ENCODE measurements at places on chromosomes 3 and 15.

- DNase-seq: peak; percentile 31
These were observed 36.9 kb downstream of the RFTN1 start for GRCh38 chr3:16476636-16477035.

DNA sequence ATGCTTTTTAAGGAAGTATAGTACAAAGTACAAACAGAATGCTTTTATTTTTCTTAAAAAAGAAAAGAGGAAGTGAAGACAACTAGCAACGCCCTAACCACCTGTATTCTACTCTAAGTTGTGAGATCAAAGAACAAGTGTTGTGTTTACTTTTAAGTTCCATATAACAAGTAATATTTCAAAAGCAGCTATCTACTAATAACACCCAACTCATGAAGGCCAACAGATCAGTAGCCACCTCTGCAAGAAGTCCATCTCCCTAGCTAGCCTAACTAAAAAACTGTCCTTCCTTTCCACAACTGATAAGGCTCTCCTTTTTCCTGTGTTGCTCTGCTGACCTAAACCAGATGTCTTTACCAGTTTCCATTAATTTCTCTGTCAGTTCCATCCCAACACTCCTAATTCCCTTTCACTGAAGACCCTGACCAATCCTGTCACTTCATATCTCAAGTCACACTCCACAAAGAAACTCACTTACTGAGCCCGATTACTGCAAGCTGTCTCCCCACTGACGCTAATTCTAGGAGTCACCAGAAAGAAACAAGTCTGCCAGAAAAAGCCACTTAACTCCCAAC lies 26.9 kb downstream of the PHC3 start:
- DNase-seq: no peak

GRCh38 chr3:41018855-41019254 lies 180.4 kb upstream of the CTNNB1 start:
- no peak for DNase-seq

DNA sequence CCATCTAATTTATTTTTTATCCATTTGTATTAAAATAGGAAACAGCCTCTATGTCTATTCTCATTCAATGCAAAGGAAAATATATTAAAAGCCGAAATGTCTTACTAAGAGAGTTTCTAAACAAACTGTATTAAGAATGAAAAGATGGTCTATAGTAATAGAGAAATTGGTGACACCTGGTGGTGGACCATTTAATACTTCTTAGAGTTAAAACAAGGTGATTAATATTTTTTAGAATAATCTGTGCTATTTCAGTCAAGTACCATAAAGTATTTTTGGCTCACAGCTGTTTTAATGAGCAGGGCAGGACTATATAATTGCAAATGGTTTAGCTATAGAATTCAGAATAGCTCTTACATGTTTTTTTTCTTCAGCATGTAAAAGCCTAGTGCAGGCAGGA lies 55.7 kb downstream of the SYNPR start:
- no peak for DNase-seq

- DNase-seq: no peak
These were observed 4.4 kb downstream of the PCOLCE2 start for GRCh38 chr3:142884531-142884930.

GRCh38 chr3:156978481-156978961 lies 152.4 kb downstream of the LEKR1 start:
- DNase-seq: no peak

DNA sequence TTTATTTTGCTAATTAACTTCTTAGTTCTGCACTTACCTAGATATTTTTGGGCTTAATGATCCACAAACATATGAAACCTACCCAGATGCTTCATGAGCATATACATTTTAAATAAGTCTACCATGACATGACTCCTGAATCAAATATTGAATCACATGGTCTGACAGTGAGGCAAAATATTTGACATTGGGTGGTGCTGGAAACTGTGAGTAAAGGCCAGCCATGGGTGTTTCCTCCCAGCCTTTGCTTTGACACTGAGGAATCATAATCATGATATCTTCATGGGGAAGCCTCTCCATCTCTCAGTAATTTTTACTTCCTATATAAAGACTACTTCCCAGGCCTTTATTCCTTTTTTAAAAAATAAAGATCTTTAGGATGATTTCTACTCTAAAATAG lies 22.8 kb upstream of the SSR3 start:
- no peak for DNase-seq

- DNase-seq: no peak
These were observed 14.3 kb downstream of the CEP152 start for GRCh38 chr15:48796521-48796920.

DNA sequence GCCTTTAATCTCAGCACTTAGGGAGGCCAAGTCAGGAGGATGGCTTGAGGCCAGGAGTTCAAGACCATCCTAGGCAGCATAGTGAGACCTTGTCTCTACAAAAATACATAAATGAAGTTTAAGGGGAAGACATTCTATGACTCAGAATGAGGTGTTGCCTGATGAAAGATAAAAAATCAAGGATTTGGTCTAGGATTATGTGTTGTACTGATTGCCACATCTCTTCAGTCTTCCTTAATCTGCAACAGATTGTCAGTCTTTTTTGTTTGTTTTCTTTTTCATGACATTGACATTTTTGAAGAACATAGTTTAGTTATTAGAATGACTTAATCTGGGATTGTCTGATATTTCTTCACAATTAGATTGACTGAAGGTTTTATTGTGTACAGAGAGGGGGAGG lies 26.3 kb upstream of the DPPA4 start:
- DNase-seq: no peak

DNA sequence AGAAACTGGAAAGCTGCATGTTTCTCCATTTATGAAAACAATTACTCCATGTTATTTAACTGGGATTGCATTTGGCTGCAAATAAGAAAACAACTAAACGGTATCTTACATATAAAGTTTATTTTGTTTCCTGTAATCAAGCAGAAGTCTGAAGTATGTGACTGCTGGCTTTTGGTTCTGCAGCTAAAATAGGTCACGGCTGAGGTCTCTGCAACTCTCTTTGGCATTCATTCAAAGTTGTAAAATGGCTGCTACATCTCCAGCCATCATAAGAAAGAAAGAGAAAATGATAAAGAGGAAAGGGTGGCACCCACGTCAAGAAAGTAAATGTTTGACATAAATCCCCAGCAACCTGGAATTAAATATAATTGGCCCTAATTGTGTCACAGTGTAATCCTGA lies 406.1 kb downstream of the TBC1D5 start:
- DNase-seq: no peak

DNA sequence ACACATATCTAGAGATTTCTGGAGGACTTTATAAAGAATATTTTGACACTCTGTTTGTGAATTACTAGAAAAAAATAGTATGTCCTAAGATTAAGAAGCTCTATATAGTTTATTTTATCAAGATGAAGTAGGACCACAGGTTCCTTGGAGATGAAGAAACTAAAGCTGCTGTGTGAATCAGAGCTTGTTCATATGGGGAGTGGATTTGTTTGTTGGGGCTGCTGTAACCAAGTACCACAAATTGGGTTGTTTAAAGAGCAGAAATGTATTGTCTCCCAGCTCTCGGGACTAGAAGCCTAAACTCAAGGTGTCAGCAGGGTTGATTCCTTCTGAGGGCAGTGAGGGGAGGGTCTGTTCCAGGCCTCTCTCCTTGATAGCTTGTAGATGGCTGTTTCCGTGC lies 270.6 kb upstream of the UMPS start:
- DNase-seq: no peak

DNA sequence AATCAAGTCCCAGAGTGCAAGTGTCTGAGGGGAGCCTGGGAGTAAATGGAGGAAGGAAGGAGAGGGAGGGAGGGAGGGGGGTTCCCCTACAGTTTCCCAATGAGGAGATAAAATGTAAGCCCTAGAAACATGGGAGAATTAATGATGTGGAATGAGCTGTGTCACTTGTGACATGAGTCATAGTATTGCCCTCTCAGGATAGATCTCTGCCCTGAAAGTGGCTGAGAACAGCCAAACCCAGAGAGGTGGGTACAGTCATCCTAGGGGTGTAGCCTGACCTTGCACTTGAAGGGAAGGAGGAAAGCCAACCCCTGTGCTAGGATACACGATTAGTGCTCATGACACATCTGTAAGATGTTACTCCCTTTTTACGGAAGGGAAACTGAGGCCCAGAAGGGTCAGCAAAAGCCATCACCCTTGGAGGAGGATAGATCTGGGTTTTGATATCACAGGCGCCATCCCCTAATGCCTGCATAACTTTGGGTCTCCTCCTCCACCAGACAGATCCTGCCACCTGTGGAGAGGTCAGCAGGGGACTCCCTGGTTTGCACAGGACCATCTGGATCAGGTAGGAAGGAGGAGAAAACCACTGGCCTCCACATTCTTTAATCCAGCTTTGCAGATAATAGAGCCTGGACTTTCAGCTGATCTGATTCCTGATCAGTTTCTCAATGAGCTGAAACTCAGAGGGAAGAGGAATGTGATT lies 23.1 kb upstream of the USP3 start:
- DNase-seq: peak; percentile 88

- no peak for DNase-seq
These were observed 207.1 kb downstream of the PTPRG start for GRCh38 chr3:61768284-61769037.

DNA sequence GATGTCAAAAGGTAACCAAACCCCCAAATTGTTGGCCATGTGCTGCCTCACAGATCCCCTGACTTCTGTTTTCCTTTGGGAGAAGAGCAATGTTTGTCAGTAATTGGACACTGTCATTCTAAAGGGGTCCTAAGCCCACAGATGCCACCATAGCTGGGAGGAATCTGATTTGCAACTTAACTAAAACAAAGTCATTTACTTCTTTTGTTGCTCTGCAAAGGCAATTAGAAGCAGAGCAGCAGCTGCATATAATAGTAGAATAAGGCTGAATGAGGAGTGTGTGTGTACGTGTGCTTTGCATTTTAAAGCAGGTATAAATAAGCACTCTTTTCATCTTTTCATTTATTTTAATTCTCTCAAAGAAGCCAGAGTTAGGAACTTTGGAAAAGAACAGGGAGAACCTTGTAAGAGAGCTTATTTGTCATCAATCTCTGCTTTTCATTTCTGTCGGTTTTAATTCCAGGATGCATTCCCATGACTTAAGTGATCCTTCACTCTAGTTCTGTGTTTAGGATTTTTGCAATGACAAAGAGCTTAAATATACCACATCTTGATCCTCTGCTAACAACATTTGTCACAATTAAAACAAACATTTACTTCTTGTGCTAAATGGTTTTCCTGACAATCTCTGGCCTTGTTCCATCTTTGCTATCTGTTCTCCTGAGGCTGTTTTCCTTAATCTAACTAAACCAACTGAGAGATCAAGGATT lies 530.2 kb upstream of the CBLB start:
- DNase-seq: no peak

- DNase-seq: no peak
These were observed 153.8 kb downstream of the IGF1R start for GRCh38 chr15:98802187-98802586.

GRCh38 chr15:42102646-42103235 lies 8.4 kb upstream of the PLA2G4D start:
- no peak for DNase-seq

GRCh38 chr3:113252553-113252952 lies 41.2 kb downstream of the BOC start:
- no peak for DNase-seq

- no peak for DNase-seq
These were observed 57.9 kb downstream of the CCDC33 start for GRCh38 chr15:74294010-74294409.

- no peak for DNase-seq
These were observed 36.0 kb downstream of the TIGIT start for GRCh38 chr3:114329823-114330222.

DNA sequence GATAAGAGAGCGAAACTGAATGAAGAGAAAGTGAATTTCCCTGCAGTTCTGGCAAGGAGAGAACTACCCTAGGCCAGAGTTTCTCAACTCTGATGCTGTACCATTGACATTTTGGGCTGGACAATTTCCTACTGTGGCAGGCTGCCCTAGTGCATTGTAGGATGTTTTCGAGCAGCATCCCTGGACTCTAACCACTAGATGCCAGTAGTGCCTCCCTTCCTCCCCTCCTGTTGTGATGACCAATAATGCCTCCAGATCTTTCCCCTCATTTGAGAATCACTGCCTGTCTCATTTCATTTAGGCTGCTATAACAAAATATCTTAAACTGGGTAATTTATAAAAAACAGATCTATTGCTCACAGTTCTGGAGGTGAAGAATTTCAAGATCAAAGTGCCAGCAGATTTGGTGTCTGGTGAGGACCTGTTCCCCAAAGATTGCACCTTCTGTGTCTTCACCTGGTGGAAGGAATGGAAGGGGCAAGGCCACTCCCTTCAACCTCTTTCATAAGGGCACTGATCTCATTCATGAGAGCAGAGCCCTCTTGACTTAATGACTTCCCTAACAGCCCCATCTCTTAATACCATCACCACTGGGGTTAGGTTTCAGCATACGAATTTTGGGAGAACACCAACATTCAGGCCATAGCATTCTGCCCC lies 188.9 kb upstream of the MEIS2 start:
- DNase-seq: no peak

- DNase-seq: no peak
These were observed 22.7 kb upstream of the ATP1B3 start for GRCh38 chr3:141853629-141854168.

- no peak for DNase-seq
These were observed 127.5 kb downstream of the OSBPL10 start for GRCh38 chr3:31853580-31853979.

- no peak for DNase-seq
These were observed 48.5 kb downstream of the FNDC3B start for GRCh38 chr3:172087602-172088580.

DNA sequence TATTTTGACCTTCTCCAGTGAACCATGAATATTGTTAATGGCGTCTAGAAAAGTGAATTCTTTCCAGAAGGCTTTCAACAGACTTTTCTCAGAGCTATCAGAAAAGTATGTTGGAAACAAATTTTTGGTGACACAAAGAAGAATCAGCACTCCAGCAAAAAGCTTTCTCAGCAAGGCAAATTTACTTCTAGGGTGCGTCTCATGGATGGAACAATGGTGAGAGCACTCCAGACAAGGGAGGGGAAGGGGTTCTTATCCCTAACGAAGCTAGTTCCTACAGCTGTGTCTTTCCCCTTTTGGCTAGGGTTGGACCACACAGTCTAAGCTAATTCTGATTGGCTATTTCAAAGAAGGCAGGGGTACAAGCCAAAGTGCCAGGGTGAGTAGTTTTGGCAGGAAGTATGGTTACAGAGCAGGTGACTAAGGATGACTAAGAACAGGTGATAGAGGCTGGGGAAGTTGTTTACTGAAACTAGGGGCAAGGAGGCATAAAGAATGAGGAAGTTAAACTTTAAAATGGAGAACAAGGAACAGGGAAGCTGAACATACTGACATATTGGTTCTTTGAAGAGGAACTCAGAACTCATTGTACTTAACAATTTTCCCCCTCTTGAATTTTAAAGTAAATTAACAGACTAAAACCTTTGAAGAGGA lies 959.8 kb downstream of the NAALADL2 start:
- no peak for DNase-seq

GRCh38 chr3:148748283-148748682 lies 50.6 kb downstream of the AGTR1 start:
- no peak for DNase-seq

DNA sequence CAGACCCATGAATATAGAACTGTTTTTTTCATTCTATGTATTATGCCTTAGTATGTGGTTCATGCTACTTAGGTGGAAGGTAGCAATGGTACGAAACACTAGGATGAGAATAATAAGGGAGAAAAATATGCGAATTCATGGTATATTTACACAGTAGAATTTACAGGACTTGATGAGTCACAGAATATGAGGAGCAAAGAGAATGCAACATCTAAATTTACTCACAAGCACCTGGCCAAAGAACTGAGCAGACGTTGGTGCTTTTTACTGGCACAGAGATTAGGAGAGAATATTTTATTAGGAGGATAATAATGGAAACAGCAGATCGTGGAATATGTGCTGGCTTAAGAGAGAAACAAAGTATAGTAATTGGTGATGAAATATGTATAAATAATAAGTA lies 785.4 kb upstream of the ROBO1 start:
- no peak for DNase-seq

Measured in kidney glomerular epithelial cell (primary cell).